ENCODE measurements at places on chromosomes 11 and 22. TPM values are rescaled to one million over a fixed set of nuclear protein-coding genes. Genes with fewer than 3 reads are reported as not detected.

The ANO1 gene
- 1.3 TPM for total RNA-seq

The SCUBE2 gene
- total RNA-seq: not detected

- no peak for DNase-seq
These were observed 392.2 kb downstream of the TBC1D22A start for GRCh38 chr22:47154621-47155081.

DNA sequence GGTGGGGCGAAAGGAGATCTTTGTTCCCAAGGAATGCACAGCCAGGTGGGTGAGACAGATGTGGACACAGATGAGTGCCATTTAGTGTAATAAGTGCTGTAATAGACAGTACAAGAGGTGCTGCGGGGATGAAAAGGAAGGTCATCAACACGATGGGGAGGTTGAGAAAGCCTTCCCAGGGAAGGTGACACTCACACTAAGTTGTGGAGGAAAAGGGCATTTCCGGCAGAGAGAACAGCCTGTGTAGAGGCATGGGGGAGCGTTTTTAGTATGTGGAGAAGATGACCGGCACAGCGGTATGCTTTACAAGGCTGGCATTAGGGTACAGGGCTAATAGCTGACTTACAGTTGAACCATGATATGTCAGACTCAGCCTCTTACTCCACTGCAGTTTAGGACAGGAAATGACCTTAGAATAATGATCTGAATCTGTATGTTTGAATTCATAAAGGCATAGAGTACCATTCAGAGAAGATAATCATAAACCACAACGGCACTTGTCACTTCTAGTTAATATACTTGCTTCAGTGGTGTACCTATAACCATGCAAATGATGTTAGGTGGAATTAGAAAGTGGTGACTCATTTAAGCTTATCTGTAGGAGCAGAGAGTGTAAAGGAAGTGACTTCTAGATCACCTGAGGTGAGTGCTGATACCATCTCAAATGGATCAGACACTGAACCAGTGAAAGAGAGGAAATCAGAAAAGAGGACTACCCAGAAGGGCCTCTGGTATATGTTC is 60.6 kb downstream of the FAM83F start:
- peak; percentile 59 for DNase-seq

DNA sequence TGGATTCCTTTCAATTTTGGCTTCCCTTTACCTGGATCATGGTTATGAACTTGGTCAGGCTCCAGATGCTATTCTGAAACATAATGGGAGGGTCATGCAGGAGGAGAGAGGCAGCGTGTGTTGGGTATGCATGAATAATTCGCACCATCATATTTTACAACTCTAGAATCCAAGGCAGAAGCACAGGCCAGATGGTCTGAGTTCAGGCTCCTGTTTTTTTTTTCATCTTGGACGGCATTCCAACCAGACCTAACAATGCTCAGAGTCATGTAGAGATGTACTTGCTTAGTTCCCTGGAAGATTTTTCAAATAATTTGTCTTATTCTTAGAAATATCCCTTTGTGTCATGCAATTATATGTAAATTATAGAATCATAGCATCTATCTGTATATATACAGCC is 393.5 kb downstream of the JRKL start:
- no peak for DNase-seq

The DPAGT1 gene
- total RNA-seq: 12.1 TPM

DNA sequence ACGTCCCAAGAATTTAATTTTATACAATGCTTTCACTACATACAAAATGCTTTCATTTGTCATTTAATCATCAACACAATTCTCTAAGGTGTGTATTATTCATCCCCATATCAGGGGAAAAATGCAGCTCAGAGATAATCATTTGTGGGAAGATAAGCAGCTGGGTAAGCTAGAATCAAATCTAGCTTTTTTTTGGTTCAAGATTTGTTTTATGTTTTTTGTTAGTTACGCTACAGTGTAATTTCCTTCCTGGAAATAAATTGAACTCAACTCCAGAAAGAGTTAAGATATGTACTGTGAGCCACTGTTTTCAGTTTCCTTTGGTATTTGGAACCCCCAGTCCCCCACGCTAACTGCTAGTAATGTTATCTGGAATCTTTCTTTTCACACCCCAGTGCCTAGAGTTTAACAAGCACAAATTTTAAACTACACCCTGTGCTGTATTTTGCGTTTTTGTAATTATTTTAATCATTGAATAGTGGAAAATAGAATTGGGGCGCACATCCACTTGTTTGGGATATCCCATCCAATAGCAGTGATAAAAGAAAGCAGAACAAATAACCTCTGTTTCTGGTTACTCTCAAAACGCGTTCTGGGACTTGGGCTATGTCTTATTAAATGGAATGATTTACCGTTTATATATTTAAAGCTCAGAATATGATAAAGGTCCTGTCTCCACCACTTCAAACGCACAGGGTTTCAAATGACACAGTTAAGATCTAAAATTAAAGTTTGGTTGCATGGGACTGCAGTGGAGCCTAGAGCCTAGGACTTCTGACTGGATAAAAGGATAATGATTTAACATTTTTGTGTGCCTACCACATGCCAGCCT is 2.1 kb upstream of the HSPA8 start:
- no peak for DNase-seq

- no peak for DNase-seq
These were observed 48.8 kb downstream of the SMCO4 start for GRCh38 chr11:93494357-93494756.

The MGAT3 gene
- 0.13 TPM for total RNA-seq

The XRRA1 gene
- 10.8 TPM for total RNA-seq

- DNase-seq: no peak
These were observed 1.8 kb upstream of the GP1BB start for GRCh38 chr22:19721330-19722177.

The BEST1 gene
- 3.7 TPM for total RNA-seq

DNA sequence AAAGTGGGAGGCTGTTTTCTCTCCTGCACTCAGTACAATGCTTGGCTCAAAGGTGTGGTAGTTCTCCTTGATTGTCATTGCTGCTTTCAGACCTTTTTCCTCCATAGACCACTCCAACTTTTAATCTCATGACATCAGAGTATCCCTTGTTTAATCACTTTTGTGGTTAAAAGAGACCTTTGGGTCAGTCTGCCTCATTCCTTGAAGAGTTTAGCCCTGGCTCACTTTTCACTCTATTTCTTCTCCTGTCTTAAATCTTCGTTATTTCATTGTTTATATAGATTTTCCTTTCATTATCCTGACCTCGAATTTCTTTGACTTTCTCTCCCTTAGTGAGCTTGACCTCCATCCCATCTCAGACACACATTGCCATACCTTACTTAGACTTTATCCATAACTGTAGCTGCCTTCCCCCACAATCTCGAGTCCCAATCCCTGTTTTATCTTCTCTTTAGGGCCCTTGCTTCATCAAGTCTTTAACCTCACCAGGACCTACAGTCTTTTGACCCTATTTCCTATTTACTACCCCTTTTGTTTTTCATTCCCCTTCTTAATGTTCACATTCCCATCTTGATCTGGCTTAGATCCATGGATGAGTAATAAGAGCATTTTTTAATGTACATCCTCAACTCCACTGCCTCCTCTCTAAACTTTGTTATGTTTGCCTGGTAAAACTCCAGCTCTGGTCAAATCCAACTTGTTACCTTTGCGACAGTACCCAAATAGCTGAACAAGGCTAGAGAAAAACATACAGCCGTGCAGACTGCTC is 9.5 kb downstream of the ATXN10 start:
- DNase-seq: no peak

GRCh38 chr11:62593434-62594044 is 2.2 kb upstream of the TUT1 start:
- DNase-seq: peak; percentile 70

The HTR3A gene
- 0.26 TPM for total RNA-seq

The UQCC3 gene
- total RNA-seq: 27.9 TPM

- peak; percentile 54 for DNase-seq
These were observed 231.7 kb upstream of the NARS2 start for GRCh38 chr11:78806214-78807004.

DNA sequence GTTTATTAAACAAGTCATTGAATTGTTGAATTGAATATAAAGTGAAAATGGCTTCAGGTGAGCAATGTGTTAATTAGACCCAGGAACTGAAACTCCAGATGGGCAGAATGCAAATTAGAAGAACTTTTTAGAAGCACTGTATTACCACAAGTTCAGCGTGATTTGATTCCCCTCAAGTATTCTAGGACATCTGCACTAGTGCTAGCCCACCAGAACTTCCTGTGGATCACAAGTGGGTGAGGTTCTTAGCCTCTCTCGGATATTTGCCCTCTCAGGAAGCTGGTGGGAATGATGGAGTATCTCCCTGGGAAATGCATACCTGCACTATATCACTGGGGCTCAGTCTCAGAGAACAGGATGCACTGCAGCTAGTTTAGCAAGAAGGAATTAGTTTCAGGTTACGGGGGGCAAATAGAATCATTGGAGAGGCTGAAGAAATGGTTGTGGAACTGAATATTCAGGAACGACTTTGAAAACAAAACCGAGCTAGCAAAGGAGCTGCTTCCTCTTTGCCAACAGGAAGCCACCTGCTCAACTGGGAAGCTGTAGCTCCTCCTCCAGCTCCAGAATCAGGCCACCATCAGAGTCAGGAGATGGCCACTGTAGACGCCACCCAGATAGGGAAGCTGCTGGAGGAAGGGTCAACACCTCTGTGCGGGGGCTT is 74.3 kb downstream of the DHCR7 start:
- no peak for DNase-seq

GRCh38 chr11:11463405-11463804 is 110.4 kb upstream of the CSNK2A3 start:
- DNase-seq: no peak
